Mucosa of gallbladder (tissue), 1 donor: ENCODE measurements at places on chromosomes 16 and 17. TPM values are rescaled to one million over a fixed set of nuclear protein-coding genes. Genes with fewer than 3 reads are reported as not detected.

MRM3 gene
- total RNA-seq = 13.4 TPM

HP gene
- 27.5 TPM for total RNA-seq

TRPV2 gene
- 31.0 TPM for total RNA-seq

FBXW10 gene
- total RNA-seq = 0.86 TPM

C17orf58 gene
- total RNA-seq = 10.0 TPM

OTOP3 gene
- total RNA-seq = not detected

KDM8 gene
- total RNA-seq = 14.8 TPM

TBC1D3C gene
- not detected for total RNA-seq

KCNJ18 gene
- not detected for total RNA-seq

ATP5PD gene
- total RNA-seq = 226 TPM

EZH1 gene
- 50.4 TPM for total RNA-seq

SKAP1 gene
- 5.4 TPM for total RNA-seq

ABCC11 gene
- 0.81 TPM for total RNA-seq

SMPD3 gene
- 225 TPM for total RNA-seq

PER1 gene
- total RNA-seq = 123 TPM

OR1F1 gene
- not detected for total RNA-seq

MT1A gene
- 1.9 TPM for total RNA-seq

PIRT gene
- 0.32 TPM for total RNA-seq

CCL1 gene
- not detected for total RNA-seq

HBA1 gene
- 54.8 TPM for total RNA-seq

PITPNM3 gene
- total RNA-seq = 15.2 TPM

DNAAF8 gene
- 2.5 TPM for total RNA-seq

TPSAB1 gene
- 139 TPM for total RNA-seq

SLC25A11 gene
- 68.9 TPM for total RNA-seq

CLDN9 gene
- 3.3 TPM for total RNA-seq

ACSM5 gene
- 2.6 TPM for total RNA-seq

UMOD gene
- total RNA-seq = 0.60 TPM

KRTAP2-4 gene
- not detected for total RNA-seq

KRTAP4-8 gene
- not detected for total RNA-seq

SAMD14 gene
- total RNA-seq = 8.8 TPM

MED13 gene
- total RNA-seq = 72.6 TPM

TAC4 gene
- total RNA-seq = not detected

ORC6 gene
- 2.2 TPM for total RNA-seq

SHISA9 gene
- 0.89 TPM for total RNA-seq

TBC1D3E gene
- not detected for total RNA-seq

RRAD gene
- total RNA-seq = 9.4 TPM

EVPLL gene
- 0.14 TPM for total RNA-seq

SLC38A8 gene
- total RNA-seq = not detected

MED31 gene
- total RNA-seq = 16.9 TPM

HOXB1 gene
- not detected for total RNA-seq

SPNS3 gene
- 1.8 TPM for total RNA-seq

SPN gene
- total RNA-seq = 9.0 TPM

EME1 gene
- total RNA-seq = 1.4 TPM

KRT20 gene
- total RNA-seq = 0.32 TPM

CPNE7 gene
- total RNA-seq = 3.6 TPM

EME2 gene
- total RNA-seq = 31.9 TPM
